ENCODE measurements at places on chromosomes 7 and 10. TPM values are rescaled to one million over a fixed set of nuclear protein-coding genes. Genes with fewer than 3 reads are reported as not detected.

Gene TNPO3
- total RNA-seq: 56.8 TPM

Gene PHYHIPL
- total RNA-seq: 0.07 TPM

Gene SSMEM1
- not detected for total RNA-seq

Gene UNCX
- total RNA-seq: not detected

Gene CLDN15
- 3.0 TPM for total RNA-seq

Gene NXPH1
- not detected for total RNA-seq

Gene PLXDC2
- total RNA-seq: 16.0 TPM

Gene ANKRD30A
- total RNA-seq: not detected

Gene CRHR2
- total RNA-seq: not detected

Gene TMEM106B
- total RNA-seq: 39.8 TPM

Gene SPAM1
- total RNA-seq: not detected

Gene CPA4
- total RNA-seq: 107 TPM

Gene EGR2
- total RNA-seq: 0.64 TPM

Gene HABP2
- total RNA-seq: not detected

Gene UCN3
- total RNA-seq: not detected

Gene NACAD
- total RNA-seq: 3.4 TPM

Gene PLEKHS1
- not detected for total RNA-seq

Gene SPDYE5
- total RNA-seq: not detected

Gene RAMP3
- not detected for total RNA-seq

Gene PLCE1
- not detected for total RNA-seq

Gene CFAP58
- total RNA-seq: 0.17 TPM

Gene CPED1
- total RNA-seq: 1.7 TPM

Gene NEUROD6
- not detected for total RNA-seq

Gene GOLGA7B
- 0.50 TPM for total RNA-seq

Gene AGMO
- total RNA-seq: not detected

Gene HTR7
- total RNA-seq: 20.2 TPM

Gene CASTOR2
- 4.5 TPM for total RNA-seq

Gene EPHA1
- 15.2 TPM for total RNA-seq

Gene PCLO
- total RNA-seq: 3.8 TPM

Gene ABCB8
- 57.2 TPM for total RNA-seq

Gene AKR1C4
- total RNA-seq: not detected

Gene SCART1
- total RNA-seq: 1.3 TPM

Gene SLC26A5
- total RNA-seq: not detected

Gene OR2A1
- total RNA-seq: 0.17 TPM

Gene IFIT5
- 11.2 TPM for total RNA-seq

Gene SFTPA2
- not detected for total RNA-seq

Gene BRAF
- 22.8 TPM for total RNA-seq

Data from mammary epithelial cell (primary cell).